ENCODE measurements at places on chromosomes 7 and 10.
A peak's percentile ranks its signal among the peaks of the same experiment; 100 is the strongest.

DNA sequence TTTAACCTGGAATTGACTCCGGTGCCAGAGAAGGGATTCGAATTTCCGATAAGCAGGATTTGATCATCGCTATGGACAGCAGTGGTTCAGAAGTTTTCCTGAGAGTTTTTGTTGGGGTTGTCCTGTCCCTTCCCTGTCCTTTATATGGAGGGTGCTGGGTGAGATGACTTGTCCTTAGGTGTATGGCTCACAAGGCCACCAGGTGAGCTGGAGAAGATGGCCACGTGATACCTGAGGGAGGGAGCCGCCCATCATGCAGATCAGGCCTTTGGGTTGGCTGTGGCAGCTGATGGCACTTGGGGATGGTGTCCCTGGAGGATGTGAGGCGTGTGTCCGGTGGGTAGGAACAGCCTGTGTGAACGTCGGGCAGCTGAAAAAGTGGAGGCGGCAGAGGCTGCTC is 187.7 kb downstream of the PTPN20 start:
- no peak for DNase-seq

DNA sequence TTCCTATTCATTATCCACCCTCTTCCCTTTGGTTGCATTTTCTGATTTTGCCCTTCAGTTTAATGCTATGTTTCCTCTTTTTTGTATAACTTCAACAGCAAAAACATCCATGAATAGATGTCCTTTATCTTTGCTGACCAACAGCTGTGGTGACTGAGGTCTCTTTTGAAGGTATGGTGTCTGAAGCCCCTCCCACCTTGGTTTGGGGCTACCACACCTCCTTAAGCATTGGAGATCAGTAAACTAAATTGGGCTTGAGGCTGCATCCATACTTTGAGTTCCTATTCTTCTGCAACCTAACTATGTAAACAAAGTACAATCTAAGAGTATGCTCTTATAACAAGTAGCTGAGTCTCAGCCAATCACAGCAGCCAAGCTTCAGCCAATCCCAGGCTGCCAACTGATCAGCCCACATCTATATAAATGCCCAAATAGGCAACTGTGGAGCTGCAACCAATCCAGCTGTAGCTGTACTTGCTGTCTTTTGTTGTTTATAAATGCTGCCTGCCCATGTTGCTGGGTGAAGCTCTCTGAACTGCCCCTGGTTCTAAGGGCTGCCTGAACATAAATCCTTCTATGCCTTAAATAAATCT is 69.4 kb upstream of the PDLIM1 start:
- DNase-seq = peak; percentile 57

DNA sequence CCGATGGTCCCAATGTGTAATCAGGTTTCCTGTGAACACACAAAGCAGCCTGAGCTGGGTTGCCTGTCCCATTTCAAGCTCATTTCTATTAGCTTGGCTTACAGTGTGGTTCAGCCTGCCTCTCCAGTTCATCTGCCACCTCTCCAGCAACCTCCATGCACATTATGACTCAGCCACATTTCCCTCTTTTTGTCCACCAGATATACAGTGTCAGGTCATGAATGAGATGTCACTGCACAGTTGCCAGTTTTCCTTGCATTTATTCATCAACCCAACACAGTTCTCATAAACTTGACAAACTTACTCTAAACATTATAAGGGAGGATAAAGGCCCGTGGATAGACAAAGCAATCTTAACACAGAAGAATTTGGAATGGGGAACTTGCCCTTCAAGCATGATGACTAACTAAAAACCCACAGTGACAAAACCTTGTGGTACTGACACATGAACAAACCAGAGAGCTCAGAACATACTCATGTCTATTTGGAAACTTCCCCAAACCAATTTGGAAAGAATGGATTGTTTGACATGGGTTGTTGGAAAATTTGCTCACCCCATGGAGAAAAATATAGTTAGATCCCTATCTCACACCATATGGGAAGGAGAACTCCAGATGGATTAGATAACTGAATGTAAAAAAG is 2.5 kb upstream of the CFAP58 start:
- DNase-seq = peak; percentile 94

DNA sequence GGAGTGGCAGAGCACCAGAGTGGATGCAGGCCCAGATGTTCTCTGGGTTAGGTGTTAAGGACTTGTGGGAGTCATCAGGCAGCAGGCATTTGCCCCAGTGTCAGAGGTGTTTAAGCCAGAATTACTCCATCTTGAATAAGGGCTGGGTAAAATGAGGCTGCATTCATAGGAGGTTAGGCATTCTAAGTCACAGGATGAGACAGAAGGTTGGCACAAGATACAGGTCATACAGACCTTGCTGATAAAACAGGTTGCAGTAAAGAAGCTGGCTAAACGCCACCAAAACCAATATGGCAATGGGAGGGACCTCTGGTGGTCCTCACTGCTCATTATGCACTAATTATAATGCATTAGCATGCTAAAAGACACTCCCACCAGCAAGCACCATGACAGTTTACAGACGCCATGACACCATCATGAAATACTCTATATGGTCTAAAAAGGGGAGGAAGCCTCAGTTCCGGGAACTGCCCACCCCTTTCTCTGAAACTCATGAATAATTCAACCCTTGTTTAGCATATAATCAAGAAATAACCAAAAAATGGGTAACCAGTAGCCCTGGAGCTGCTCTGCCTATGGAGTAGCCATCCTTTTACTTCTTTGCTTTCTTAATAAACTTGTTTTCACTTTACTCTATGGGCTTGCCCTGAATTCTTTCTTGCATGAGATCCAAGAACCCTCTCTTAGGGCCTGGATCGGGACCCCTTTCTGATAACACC is 882 bp upstream of the LRRC61 start:
- peak; percentile 24 for DNase-seq

DNA sequence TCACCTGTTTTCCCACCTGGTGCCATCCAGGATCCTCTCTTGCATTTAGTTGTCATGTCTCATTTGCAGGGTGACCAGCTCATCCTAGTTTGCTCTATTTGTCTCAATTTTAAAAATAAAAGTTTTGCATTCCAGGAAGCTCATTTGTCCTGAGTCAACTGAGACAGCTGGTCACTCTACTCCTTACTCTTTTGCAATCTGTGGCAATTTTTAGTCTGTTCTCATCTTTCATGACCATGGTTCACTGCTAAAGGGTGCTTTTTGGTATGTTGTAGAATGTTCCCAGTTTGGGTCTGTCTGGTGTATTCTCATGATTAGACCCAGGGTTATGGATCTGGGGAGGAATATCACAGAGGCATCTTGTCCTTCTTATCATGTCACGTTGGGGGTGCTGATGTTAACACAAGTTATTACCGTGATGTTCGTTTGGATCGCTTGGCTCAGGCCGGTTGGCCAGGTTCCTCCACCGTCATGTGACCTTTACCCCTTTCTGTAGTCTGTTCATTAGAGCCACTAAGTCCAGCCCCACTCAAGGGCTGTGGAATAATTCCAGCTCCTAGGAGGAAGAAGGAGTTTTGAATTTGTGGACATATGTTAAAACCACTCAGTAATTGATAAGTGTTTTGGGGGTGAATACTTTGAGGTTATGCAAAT is 103.3 kb upstream of the IGFBP3 start:
- no peak for DNase-seq

- DNase-seq = no peak
Measured at GRCh38 chr10:79604294-79604693, 6.4 kb upstream of the SFTPA1 start.

DNA sequence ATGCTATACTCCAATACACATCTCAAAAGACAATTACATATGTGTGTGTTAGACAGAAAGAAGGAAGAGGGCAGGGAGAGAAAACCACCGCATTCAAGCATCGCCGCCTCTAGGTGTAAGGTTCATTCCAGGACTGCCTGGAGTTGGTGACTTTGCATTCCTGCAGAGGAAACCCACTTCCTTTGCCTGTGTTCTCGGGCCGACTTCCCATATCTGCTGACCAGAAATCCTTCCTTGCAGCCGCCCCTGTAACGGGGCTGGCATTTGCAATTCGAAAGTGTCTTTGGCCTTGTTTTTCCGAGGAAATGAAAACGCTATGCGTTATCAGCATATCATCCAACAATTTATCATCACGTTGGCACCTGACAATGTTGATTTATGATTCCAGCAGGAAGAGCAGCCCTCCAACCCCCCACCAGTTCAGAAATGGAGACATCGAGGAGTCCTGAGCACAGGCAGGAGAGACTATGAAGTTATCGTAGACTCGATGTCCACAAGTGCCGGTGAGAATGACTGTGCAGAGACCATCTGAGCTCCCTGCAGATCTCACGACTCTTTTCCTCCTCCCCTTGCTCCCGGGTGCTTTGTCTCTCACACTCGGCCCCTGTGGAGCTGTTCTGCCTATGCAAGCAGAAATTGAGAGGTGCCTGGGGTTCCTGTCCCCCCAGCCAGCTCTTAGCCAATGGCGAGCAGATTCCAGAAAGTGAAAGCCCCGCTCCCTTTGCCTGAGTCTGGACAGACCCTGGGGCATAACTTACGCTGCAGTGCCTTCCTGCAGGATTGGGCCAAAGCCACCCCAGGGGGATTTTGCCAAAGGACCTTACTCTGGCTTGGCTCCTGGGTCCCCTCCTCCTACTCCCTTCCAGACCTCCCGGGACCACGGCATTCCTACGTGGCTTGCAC is 68.9 kb upstream of the FOXK1 start:
- DNase-seq = peak; percentile 42

- DNase-seq = peak; percentile 54
Measured at GRCh38 chr7:19376538-19376937, 231.3 kb upstream of the FERD3L start.

GRCh38 chr10:25756784-25757183 is 177.2 kb upstream of the MYO3A start:
- DNase-seq = no peak

- DNase-seq = no peak
Measured at GRCh38 chr10:44619975-44620374, 235.1 kb upstream of the CXCL12 start.

DNA sequence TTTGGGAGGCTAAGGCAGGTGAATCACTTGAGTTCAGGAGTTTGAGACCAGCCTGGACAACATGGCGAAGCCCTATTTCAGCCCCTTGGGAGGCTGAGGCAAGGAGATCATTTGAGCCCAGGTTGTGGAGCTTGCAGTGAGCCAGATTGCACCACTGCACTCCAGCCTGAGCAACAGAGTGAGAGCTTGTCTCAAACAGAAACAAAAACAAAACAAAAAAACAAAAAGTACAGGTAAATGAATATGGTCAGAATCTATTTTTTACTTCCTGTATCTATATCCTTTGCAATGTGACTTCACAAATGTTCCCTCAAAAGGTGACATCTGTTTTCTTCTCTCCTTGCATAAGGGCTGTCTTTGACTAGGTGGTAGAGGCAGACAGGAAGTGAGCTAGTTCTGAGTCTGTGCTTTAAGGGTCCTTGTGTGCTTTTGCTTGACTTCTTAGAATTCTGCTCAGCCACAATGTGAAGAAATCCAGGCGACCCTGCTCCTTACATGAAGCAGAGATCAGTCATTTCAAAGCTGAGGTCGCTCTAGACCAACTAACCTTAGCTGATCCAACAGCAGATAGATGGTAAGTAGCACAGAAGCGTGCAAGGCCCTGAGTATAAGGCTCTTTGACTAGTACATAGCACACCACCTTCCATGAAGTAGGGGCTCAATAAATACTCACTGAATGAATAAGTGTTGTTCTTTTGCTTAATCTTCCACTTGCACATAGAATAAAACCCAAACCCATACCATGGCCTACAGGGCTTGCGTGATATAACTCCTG is 423.2 kb upstream of the PCDH15 start:
- DNase-seq = no peak

GRCh38 chr10:28095791-28096378 is 97.0 kb upstream of the ODAD2 start:
- DNase-seq = no peak

DNA sequence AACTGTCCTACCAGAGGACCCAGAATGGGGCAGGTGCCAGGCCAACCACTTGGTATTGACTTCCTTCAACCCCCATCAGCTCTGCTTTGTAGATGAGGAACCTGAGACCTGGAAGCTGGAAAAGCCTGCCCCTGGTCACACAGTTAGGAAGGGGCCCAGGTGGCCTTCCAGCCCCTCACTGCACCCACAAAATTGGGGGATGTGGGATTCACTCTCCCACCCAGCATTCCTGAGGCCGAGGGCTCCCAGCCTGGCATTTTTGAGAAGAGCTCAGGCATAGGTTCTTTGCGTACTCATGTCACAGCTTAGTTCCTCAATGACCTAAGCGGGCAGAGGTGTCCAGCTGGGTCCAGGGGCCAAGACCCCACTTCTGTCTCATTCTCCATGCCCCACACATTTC is 46.1 kb downstream of the EBF3 start:
- no peak for DNase-seq

DNA sequence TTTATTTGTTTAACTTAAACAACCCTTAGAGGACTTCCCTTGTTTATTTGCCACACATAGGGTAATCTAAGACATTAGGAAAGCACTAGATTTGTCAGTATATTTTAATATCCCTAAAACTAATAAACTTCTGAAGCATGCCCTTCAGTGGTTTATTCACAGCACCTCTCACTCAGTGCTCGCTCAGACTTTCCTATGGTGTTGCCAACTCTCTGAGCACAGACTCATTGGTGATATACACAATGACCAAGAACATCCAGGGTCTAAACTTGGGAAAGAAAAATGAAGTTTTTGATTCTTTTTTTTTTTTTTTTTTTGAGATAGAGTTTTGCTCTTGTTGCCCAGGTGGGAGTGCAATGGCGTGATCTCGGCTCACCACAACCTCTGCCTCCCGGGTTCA is 82.2 kb downstream of the RAB11FIP2 start:
- DNase-seq = no peak

DNA sequence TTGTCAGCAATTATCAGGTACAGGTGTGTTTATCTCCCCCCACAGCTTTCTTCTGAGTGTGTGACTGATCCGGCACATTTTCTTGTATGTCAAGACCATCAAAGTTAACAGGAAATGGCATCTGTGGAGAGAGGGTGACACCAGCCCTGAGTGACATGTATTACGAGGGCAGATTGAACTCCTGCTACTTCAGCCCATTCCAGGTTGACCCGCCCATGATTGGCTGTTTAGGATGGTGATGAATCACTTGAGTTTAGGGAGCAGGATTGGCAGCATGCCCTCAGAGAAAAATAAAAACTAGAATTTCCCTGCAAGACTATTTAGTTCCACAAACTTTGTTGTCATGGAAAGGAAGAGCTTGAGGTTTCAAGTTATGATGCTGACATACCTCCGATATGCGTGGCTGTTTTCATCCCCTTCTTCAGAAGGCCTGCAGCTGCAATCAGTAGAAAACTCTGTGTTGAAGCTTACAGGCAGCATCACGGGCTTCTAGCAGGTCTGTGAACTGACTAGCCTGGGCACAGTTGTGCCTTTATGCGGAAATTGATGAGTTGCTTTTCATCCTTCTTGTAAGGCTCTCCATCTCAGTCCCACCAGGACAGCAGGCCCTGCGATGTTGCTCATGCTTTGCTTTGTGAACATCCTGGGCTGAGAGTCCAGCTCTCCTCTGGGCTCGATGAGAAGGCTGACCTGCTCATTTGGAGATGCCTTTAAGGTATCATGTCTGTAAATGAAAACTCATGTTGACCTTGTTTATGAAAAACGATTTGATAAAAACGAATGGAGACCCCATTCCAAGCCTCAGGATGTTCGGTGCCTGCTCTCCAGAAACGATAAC is 8.0 kb upstream of the CELF2 start:
- DNase-seq = no peak

GRCh38 chr10:131954356-131954965 is 27.3 kb downstream of the BNIP3 start:
- DNase-seq = no peak
